ENCODE measurements at places on chromosomes 1 and 21.

GRCh38 chr1:101278238-101278637 is 41.4 kb downstream of the S1PR1 start:
- DNase-seq = no peak

DNA sequence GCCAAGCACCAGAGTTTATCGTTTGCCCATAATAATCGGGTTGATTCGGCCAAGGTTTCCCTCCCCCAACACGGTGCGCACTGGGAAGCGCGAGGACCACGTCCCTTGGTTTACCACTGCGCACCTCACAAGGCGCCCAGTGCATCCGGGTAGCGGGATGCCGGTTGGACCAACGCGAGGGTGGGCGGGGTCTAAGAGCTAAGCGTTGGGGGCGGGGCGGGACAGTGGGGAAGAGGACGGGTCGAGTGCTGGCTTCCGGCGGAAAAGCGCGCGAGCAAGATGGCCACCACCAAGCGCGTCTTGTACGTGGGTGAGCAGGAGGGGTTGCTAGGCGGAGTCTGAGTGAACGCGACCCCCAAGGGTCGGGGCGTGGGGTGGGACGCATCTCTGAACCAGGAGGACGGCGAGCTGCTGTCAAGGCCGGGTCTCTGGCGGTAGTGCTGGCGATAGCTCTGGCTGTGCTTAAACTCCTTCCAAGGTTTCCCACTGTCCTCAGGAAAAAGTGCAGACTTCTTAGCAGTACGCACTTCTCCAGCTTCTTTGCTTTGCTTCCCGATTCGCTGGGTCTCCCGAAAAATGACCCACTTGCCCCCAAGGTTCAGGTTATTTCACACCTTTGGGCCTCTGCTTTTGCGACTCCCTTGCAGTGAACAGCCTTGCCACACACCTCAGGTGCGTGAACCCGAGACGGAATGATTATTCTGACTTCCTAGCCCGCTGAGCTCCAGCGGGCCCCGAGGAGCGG is at the start of gene PPIE:
Gene PPIE (plus strand): TSS at position 261 of the 745 bp plus-strand sequence. CDS start 19 bp downstream, at position 280.
- peak; percentile 91 for DNase-seq

- DNase-seq = no peak
Observed at GRCh38 chr21:14095056-14095455, 115.7 kb downstream of the LIPI start.

DNA sequence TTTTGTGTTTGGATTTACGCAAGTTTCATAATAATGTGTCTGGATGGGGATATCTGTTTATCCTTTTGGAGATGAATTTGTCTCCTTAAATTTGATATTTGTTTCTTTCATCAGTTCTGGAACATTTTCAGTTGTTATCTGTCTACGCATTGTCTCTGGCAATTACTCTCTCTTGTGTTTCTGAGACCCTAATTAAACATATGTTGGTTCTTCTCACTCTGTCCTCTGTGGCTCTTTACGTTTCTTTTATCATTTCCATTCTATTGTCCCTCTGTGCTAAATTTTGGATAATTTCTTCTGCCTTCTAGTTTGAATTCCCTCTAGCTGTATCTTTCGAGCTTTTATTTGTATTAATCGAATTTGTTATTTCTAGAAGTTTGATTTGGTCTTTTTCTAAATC is 17.5 kb upstream of the PRELP start:
- DNase-seq = no peak

- DNase-seq = no peak
Observed at GRCh38 chr21:45590726-45591618, 48.7 kb upstream of the SLC19A1 start.

DNA sequence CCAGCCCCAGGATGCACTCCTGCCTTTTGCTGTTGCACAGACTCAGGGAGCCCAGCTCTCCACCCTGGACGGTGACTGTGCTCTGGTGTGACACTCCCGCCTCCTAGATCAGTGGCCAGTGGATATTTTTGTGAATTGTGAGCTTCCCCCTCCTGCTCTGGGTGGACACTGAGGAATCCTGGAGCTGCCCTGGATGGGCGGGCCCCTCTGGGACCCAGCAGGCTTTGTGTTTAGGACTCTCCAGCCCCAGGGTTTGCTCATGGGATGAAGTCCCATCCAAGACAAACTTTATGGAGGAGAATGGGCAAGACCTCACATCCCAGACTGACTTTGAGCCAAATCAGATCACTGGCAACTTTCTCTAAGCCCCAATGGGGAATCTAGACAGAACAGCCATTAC is 16.1 kb downstream of the SLC6A9 start:
- no peak for DNase-seq

DNA sequence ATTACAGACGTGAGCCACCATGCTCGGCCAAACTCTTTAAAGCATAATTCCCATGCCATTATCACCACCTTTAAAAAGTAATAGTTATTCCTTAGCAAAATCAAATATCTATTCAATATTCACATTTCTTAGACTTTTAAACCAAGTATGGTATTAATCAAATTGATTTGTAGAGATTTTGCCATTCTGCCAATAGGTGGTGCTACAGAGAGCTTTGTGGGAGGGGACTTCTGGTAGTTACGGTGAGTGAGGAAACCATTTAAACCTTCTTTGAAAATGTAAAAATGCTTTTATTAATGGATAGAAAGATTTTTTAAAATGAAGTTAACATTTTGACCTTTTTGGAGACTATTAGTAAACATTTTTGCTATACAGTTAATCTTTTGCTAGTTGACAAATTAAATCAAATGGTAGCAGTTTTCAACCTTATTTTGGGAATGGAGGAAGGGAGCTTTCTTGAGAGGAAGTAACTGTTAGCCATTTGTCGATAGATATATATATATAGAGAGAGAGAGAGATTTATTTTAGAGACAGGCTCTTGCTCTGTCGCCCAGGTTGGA is 19.3 kb downstream of the IARS2 start:
- peak; percentile 19 for DNase-seq

DNA sequence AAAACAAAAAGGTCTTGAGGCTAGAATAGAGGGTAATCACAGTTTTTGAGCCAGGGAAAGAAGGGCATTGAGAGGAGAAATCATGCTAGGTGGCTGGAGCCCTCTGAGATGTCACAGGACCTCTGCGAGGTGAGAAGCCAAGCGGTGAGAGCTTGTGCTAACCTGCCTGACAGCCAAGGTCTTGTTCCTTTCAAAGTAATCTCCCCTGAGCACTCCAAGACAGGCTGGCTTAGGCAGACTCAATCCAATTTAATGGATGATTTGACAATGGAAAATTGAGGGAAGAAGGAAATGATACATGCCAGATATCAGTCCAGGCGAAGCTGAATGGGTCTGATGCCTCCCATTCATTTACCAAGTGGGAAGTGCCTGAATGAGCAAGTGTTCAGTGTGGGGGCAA is 311.9 kb upstream of the PTBP2 start:
- DNase-seq = no peak

GRCh38 chr1:94621395-94621794 is 79.8 kb upstream of the F3 start:
- no peak for DNase-seq

- no peak for DNase-seq
Observed at GRCh38 chr1:167146903-167147539, 53.1 kb downstream of the STYXL2 start.

- no peak for DNase-seq
Observed at GRCh38 chr1:81498471-81499462, 302.0 kb upstream of the ADGRL2 start.

- DNase-seq = no peak
Observed at GRCh38 chr1:85365851-85366250, 89.4 kb upstream of the BCL10 start.

DNA sequence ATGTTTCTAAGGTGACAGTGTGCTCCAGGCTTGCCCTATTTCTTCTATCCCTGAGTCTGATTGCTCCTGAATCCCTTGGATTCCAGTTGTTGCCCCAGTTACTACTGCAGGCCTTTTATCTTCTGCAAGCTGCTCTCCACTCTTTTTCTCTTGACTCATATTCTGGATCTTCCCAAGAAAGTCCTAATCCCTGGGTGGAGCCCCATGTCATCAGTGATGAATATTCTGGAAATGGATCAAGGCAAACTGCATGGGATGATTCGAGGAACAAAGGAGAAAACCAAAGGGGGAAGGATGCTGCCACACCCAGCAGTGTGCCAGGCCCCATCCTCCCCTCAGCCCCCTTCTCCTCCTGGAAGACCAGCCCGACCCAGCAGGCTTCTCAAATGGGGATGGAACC is 63.3 kb upstream of the ATP2B4 start:
- DNase-seq = no peak

- DNase-seq = no peak
Observed at GRCh38 chr1:157682710-157683437, 17.7 kb downstream of the FCRL3 start.

GRCh38 chr1:152761609-152762213 is 3.9 kb downstream of the KPRP start:
- no peak for DNase-seq

- no peak for DNase-seq
Observed at GRCh38 chr1:69425871-69426270, 141.9 kb upstream of the LRRC7 start.
